Small intestine (tissue), 16 donors: ENCODE measurements at places on chromosomes 4 and X. TPM values are rescaled to one million over a fixed set of nuclear protein-coding genes. Genes with fewer than 3 reads are reported as not detected.

SSX5 gene
- polyA plus RNA-seq = not detected

SNCA gene
- 12.7 TPM for polyA plus RNA-seq

MAGEA9B gene
- 0.06 TPM for polyA plus RNA-seq

PRRG1 gene
- 1.6 TPM for polyA plus RNA-seq

HPGD gene
- polyA plus RNA-seq = 60.9 TPM

TMSB15C gene
- 2.9 TPM for polyA plus RNA-seq

GRCh38 chr4:187118602-187119120 is 395.0 kb upstream of the FAT1 start:
- DNase-seq = no peak

DNA sequence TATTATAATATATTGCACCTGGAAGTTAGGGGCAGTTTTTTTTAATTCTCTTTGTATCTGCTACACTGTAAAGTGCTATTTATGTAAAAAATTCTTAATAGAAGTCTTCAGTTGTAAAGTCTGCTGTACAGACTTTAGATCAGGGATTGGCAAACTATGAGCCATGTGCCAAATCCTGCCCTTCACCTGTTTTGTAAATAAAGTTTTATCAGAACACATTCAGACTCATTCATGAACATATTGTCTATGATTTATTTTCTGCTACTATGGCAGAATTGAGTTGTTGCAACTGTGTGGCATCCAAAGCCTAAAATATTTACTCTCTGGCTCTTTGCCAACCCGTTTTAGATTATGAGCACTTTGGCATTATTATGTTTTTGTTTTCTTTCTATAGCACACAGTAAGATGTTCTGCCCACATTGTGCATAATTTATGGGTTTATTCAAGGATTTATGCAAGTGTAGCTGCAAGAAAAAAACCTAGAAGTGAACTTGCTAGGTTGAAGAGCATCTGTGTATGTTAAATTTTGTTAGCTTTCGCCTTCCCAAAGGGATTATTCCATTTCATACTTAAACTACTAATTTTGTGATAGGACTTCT is 56.9 kb downstream of the CLCN3 start:
- no peak for DNase-seq

- DNase-seq = no peak
Measured at GRCh38 chrX:12115377-12115776, 22.9 kb upstream of the FRMPD4 start.

- no peak for DNase-seq
Measured at GRCh38 chr4:74325886-74326285, 17.6 kb downstream of the EPGN start.

GRCh38 chr4:143307531-143307930 is 29.1 kb upstream of the GAB1 start:
- peak; percentile 39 for DNase-seq

DNA sequence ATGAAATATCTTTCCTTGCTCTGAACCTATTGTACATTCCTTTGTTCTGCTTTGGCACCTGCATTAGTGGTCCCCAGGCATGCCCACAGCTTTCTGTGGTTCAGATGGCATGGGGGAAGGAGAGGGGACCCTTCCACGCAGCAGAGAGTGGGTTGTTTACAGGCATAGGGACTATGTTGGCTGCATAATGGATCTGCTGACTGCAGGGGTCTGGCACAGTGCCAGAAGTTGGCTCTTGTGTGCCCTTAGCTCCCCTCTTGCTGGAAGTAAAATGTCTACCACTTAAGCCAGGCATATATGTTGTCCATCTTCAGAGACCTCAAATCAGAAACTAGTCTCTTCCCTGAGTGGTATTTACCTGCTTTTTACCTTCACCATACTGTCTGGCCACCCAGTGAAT is 651.9 kb upstream of the PCDH7 start:
- no peak for DNase-seq

DNA sequence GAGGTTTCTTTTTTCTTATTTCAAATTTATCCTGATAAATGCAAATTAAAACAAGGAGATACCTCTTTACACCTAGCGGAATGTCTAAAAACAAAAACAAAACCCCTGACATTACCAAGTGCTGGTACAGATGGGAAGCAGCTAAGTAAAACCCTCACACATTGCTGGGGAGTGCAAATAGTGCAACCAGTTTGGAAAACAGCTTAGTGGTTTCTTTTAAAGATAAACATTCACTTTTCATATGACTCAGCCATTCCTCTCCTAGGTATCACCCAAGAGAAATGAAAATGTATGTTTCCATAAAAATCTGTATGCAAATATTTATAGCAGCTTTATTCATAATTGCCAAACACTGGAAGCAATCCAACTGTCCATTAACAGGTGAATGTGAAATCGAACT is 84.1 kb upstream of the HELT start:
- no peak for DNase-seq

- peak; percentile 17 for DNase-seq
Measured at GRCh38 chr4:157048248-157048647, 27.7 kb upstream of the GLRB start.

GRCh38 chrX:19627533-19627932 is 112.2 kb upstream of the MAP3K15 start:
- DNase-seq = no peak

GRCh38 chr4:159144112-159144694 is 41.3 kb downstream of the RAPGEF2 start:
- no peak for DNase-seq

DNA sequence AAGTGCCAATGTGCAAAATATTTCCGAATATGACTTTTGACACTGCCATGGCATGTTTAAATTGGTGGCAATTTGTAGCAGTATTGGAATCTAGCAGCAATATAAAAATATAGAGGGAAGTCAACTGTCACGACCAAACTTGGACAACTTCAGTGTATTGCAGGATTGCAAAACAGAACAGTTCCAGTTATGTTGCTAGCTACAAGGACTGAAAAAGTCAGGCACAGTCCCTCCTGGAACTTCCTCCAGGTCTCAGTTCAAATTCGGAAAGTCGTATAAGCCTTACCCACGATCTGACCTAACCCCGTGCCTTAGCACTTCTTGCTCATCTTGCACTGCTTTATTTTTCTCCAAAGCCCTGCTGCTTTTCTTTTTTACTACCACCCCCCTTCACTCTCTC is 390.0 kb upstream of the GALNT7 start:
- no peak for DNase-seq

DNA sequence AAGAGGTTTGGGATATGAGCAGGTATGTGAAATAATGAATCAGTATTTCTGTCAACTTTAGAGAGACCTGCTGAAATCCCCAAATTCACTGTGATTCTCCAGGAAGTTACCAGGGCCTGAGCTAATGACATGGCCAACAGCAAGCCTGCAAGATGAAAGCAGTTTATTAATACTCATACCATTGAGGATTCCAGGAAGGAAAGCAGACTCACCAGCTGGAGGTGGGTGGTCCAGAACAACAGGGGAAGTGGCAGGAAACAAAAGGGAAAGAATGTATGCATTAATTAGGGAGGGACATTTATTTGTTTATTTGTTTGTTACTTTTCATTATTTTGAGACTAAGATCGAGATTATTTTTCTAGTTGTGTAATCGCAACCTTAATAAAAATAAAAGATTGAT is 196.6 kb upstream of the AGA start:
- DNase-seq = no peak

DNA sequence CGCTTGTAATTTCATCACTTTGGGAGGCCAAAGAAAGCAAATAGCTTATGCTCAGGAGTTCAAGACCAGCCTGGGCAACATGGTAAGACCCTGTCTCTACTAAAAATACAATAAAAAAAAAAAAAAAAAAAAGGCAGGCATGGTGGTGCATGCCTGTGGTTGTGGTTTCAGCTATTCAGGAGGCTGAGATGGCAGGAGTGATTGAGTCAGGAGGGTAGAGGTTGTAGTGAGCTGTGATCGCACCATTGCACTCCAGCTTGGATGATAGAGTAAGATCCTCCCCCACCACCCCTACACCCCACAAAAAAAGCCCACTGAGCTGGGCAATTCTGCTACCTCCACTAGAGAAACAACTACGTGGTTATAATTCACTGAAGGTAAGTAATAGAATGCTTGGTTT is 118.8 kb upstream of the PCDH18 start:
- no peak for DNase-seq

DNA sequence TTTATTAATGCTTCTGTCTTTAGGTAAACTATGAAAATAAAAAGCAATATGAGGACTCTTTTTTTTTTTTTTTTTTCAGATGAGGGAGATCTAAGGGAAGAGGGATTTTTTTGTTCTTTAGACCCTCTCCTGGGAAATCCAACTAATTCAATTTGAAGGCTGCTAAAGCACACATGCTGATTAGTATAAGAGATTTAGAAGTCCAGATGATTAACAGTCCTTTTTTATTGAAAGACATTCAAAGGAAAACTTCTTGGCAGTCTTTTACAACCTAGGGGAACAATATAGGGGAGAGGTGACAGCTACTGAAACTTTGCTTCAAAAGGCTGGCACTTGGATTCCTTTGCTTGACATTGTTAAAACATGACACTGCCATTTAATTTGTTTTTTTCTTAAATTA is 602.5 kb downstream of the RAPGEF2 start:
- no peak for DNase-seq

DNA sequence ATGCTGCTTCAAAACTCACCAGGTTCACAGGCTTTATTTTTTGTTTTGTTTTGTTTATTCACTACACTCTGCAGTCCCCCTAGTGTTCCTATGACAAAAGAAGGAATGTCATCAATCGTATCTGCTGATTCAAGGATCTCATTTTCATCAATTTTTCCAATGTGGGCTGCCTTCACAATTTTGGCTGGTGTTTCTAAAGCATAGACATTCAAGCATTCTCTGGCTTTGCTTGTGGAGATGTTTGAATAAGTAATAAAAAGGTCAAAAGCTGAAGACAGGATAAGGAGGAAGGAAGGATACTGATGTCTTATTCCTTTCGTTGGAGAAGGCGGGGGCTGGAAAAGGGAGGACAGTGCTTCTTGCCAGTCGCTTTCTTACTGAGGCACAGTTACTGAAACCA is 12.2 kb upstream of the KCNIP4 start:
- no peak for DNase-seq

DNA sequence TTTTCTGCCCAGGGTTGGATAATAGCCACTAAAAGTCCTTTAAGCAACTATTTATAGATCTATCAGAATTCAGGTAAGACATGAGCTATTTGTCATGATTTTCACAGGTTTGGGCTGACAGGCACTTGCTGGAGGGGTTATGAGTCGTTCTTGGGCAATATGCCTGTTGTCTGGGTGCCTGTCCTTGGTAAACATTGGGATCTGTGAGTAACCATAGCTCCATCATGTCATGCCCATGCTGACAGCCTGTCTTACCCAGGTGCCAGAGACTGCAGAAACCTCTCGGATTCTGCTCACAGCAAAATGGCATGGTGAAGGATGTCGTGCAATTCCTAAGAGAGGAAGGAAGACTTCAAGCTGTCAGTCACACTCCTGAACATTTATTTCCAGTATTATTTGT is 116.0 kb upstream of the PUDP start:
- DNase-seq = no peak

DNA sequence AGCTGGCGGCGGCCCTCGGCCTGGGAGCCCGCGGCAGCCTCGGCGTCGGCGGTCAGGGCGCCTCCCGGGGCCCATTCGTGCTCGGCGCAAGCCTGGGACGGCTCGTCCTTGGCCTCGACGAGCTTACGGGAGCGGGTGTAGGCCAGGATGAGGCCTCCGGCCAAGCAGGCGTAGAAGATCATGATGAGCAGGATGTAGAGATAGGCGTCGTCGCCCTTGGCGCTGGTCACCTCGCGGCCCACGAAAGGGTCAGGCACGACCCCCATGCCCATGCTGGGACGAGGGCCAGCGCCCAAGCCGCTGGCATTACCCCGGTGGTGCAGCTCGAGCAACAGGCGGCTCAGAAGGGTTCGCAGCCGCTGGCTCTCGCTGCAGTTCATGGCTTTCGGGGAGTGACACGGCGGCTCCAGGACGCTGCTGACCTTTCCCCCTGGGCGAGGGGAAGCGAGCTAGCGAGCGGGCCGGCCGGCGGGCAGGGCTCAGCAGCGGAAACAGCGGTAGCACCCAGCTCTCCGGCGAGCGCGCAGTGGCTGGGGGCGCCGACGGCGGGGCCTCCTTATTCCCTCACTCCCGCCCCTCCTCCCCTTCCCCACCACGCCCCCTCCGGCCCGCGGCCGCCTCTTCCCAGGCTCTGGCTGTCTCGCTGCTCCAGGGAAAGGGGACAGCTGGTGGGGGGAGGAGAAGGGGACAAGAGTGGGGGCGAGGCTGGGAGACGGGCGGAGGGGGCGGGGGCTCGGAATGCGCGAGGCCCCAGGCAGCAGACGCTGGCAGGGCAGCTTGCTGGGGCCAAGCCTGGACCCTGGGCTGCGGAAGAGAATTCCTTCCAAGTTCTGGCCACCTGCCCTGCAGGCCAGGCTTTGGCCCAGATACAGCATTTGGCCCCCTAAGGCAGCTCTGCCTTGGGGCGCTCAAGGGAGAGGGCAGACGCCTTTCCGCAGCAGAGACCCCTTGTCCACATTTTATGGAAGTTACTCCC is at the start of gene KCNE5:
Gene KCNE5 (minus strand): TSS at position 532 of the 976 bp plus-strand sequence. CDS start 152 bp downstream, at position 380.
- DNase-seq = no peak

- peak; percentile 91 for DNase-seq
Measured at GRCh38 chr4:147723326-147723725, 8.6 kb upstream of the ARHGAP10 start.

DNA sequence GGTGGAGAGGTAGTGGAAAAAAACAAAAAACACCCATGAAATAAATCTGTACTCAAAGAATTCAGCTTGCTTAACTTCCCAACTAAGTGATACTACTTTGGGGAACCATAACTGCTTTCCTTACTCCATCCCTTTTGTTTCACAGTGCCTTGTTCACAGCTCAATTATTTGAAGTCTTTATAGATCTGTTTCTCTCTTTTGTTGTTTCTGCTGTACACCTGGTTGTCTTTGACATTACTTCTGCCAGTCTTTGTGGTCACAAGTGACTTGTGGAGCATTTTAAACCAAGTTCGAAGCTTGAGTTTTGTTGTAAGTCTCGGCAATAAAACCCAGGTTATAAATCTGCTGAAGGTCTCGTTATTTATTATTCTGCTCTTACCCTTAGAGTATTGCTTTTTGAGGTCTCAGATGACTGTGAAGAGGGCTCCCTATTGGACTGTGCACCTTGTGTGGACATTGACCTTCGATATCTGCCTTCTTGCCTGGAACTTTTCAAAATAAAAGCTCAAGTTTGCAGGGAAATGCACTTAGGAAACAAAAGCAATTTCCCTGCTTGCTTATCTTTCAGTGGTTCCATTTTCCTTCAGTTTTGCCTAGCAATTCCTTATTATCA is 59.8 kb downstream of the ANK2 start:
- peak; percentile 92 for DNase-seq

GRCh38 chr4:188162698-188163097 is 23.5 kb downstream of the TRIML1 start:
- DNase-seq = no peak

DNA sequence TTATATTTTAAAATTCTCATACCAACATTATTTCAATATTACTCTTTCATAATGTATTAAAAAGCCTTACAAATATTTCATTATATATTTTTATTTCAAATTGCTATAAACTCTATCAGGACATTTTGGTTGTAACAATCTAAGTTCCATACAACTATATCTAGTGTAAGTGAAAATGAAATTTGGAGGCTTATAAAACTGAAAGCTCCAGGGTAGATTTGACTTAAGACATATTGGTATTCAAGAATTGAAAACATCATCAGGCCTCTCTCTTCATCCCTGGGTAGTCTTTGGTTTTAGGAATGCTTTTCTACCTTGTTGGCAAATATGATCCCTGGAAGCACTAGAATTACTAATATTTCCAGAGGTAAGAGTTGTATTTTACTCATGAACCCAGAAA is 342.6 kb downstream of the DTHD1 start:
- DNase-seq = no peak
